ENCODE measurements at places on chromosomes 1 and 21. TPM values are rescaled to one million over a fixed set of nuclear protein-coding genes. Genes with fewer than 3 reads are reported as not detected.

Gene TESK2
- polyA plus RNA-seq: 8.9 TPM

Gene KAZN
- polyA plus RNA-seq: 37.5 TPM

Gene PEAR1
- 30.1 TPM for polyA plus RNA-seq

Gene OR2L5
- polyA plus RNA-seq: not detected

Gene C4BPA
- polyA plus RNA-seq: 7.4 TPM

Gene PRAMEF4
- not detected for polyA plus RNA-seq

DNA sequence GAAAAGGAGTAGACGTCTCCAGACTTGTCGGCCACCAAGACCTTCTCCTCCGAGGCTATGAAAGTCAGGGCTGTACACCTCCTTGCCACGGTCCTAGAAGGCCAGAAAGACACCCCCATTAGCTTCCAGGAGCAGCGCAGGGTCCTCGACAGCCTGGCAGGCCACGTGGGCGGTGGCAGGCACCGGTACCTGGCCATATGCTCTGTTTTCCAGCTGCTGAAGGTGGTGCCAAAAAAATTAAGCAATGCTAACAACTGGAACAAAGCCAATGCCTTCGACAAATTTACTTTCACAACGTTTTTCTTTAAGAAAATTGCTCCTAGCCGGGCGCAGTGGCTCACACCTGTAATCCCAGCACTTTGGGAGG, 15.9 kb downstream of the WDR4 start:
- DNase-seq: no peak

DNA sequence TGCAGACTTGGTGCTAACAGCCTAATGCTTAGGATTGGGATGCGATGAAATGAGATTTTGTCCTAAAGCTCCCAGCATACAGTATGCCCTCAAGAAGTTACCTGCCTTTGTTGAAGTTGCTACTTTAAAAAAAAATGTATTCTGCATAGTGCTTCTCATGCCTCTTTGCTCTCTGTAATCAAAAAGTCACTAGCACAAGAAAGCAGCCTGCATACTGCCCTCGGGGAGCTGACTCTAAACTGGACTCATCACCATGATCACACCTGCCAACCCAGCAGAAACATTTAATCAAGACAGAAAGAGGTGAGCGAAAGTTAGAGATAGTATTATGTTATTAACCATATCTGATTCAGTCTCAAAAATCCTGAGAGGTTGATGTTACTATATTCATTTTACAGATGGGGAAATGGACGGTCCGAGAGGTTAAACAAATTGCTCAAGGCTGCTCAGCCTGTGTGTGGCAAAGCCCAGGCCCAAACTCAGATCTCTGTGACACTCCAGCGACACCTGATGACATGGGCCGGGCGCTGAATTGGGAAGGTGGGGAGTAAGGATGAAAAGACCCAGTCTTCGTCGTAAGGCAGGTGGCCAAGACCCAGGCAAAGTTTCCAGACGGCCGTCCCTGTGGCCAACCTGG, 1.1 kb downstream of the BATF3 start:
- DNase-seq: no peak

DNA sequence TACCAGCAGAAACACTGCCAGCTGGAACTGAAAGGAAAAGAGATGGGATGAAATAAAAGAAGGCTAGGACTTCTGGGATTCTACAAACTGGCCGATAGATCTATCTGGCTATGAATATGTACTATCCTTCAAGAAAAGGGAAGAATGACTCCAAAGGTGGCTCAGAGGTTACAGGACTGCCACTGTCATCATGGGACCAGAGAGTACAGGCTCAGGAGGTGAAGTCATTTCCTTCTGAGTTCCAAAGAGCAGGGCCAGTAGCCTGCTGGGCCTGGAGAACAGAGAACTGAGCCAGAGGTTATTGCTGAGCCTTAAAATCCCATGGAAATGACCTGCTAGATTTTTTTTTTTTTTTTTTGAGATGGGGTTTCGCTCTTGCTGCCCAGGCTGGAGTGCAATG, 27.6 kb downstream of the ZNF496 start:
- DNase-seq: no peak

DNA sequence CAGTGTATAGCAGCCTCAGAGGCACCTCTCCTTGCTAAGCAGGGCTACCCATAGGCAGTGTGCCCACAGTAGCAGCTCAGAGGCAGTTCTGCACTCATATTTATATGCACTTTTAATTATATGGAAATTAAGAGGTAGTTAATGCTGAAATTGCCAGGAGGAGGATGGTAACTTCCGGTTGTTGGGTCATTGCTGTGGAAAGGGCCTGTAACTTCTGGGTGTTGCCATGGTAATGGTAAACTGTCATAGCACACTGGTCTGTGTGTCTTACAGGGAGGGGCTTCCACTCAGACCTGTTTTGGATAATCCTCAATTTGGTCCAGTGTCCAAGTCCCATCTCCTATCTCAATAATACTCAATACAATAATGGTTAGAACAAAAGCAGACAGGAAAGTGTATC, 7.6 kb downstream of the CFH start:
- no peak for DNase-seq

DNA sequence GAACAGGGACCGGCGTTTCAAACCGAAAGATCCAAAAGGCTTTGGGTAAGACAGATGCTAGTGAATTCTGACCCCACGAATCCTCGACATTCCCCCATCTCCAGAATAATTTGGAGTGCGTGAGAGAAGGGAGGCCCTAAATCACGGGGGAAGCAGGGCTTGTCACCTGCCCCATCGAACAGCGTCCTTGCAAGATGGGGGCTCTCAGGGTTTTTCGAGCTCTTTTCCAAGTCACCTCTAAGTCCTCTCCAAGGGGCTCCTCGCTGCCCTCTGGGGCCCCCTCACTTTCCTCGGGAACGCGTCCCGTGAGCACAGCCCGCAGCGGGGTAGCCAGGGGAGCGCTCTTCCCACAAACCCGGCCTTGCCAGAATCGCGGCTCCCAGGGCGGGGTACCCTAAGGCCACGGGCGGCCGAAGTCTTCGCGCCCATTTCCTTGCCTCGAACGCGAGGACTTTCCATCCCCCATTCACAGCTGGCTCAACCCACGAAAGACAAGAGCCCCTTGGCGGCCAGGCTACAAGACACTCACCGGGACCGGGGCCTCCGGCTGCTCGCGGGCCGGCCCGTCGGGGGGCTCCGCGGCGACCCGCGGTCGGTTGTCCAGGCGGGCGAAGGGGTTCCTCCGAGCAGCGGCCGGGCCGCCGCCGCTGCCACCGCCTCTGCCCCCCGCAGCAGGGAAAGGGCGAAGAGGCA, 546 bp downstream of the DONSON start:
- DNase-seq: peak; percentile 39

DNA sequence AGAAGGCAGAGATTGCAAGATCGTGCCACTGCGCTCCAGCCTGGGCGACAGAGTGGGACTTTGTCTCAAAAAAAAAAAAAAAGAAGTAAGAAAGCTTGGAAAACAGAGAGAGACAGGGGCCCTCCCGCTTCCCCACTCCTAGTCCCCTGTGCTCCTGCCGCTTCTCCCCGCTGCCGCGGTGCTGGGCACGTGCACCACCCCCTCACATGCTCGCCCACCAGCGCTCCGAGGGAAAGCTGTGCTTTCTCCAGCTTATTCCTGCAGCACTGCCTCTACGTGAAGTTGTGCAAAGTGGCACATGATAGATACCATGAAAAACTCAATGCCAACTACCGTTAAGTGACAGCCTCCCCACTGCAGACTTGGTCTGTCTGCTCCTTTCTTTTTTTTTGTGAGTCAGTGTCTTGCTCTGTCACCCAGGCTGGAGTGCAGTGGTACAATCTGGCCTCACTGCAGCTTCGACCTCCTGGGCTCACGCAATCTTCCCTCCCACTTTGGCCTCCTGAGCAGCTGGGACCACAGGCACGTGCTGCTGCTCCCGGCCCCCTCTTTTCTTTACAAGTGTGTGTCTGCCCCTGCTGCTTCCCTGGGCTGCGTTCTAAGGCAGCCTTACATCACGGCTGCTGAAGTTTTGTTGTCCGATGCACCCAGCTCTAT, 15.4 kb downstream of the SLX9 start:
- DNase-seq: no peak

- no peak for DNase-seq
These were observed 131.5 kb upstream of the ZNF644 start for GRCh38 chr1:91153341-91153740.

DNA sequence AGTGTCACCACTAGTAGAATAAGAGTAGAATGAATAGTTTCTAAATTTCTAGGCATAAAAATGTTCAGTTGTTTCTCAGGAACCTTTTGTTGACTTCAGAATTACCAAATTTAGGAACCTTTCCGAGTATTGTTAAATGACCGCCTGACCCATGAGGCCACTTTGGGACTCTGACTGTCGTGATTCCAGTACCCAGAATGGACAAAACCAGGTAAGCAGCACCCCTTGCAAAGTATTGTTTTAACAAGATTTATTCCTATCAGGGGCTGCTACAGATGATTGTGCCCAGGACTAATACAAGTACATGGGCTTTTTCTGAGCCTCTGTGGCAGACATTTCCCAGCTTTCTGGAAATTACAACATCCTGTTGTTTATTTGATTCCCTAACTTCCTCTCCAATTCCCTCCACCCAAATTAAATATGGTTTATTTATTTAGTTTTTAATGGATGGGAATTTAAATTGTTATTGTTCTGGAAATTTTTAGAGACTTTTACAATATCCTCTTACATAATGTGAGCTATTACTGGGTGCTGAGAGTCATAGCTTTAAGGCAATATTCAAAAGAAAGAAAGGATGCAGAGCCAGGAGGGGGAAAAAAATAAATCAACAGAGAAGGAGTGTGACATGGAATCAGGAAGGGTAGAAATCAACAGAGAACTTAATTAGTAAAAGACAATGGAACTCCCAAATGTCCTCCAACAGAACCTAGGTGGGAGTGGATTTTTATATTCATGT, 37.4 kb upstream of the NTPCR start:
- DNase-seq: no peak

DNA sequence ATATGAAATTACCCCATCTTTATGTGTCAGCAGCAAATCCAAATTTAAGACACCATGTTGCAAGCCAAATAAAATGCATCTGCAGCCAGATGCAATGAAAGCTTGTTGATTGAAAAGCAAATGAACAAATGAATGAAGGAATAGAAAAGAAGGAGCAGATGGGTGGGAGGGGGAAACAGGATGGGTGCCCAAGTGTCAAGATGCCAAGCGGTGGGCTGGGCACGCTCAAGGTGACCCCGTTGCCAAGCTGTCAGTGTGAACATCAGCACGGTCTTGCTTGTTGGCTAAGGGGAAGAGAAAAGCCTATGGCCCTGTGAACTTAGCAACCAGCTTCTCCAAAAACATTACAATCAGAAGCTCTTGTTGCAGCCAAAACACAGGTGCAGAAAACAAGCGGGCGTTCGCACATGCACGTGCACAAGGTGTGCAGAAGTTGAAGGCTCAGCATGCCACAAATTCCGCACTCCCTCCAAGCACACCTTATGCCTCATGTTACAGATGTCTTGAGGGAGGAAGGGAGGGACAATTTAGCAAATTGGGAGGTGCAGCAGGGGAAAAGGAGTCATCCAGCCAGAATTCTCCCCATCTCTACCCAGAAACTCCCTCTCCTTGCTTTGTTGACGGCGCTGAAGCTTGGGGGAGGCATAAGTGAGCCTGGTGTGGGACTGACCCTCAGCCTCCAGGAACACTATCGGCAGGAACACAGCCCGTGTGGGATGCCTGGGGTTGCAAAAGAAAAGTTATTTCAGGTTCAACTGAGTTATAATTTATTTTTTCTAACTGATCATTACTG, 62.4 kb downstream of the HIVEP3 start:
- no peak for DNase-seq

DNA sequence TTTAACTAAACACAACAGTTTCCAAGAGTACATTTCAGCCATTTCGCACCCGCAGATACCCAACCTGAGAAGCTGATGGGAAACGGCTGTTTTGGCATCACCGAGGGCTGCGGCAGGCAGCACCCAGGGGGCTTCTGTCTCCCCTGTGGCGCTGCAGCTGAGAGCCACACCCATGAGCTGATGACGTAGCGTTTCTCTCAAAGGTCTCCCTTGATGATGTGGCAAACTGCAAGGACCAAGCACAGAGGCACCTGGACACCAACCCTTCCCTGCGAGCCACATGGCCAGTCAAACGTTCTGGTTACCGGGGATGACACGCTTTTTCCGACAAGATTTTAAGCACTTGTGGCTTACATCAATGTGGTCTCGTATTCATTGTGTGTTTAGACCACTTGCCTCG, 150.8 kb upstream of the ERG start:
- DNase-seq: no peak

DNA sequence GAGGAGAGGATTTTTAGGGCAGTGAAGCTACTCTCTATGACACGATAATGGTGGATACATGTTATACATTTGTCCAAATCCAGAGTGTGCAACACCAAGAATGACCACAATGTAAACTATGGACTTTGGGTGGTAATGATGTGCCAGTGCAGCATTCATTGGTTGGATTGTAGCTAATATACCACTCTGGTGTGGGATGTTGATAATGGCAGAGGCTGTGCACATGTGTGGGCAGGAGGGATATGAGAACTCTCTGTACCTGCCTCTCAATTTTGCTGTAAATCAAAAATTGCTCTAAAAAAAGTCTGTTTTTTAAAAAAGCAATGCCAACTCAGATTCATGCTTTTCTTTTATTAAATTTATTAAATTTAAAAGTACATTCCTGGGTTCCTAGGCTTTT, 27.2 kb upstream of the LPAR3 start:
- no peak for DNase-seq

- no peak for DNase-seq
These were observed 15.2 kb downstream of the EXTL2 start for GRCh38 chr1:100879422-100879821.
